DMS79 (cell line): ENCODE measurements at places on chromosomes 4 and X.
A peak's percentile ranks its signal among the peaks of the same experiment; 100 is the strongest.

GRCh38 chr4:68272860-68273259, 27.4 kb upstream of the TMPRSS11B start:
- no peak for DNase-seq

- no peak for DNase-seq
These were observed 684.9 kb upstream of the MAGEB2 start for GRCh38 chrX:29530501-29530900.

GRCh38 chr4:152628128-152628527, 51.7 kb downstream of the TMEM154 start:
- DNase-seq, result no peak

GRCh38 chr4:16269240-16269639, 43.0 kb upstream of the TAPT1 start:
- DNase-seq, result no peak

- peak; percentile 12 for DNase-seq
These were observed 118.5 kb downstream of the PLS3 start for GRCh38 chrX:115679460-115679859.

DNA sequence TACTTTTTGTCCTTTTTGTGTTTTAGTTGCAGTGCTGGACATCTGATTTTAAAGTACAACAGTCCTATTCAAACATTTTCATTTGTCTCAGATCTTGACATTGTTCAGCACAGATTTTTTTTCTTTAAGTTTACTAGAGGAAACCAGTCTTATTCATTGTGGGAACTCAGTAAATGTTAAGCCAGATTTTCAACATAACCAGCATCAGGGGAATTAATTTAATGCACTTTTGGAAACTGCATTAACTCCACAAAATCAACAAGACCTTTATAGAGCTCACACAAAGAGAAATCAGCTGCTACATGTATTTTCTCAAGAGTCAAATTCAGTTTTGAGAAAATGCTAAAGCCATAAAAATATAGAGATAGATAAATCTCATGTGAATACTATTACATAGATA, 9.9 kb downstream of the CPE start:
- no peak for DNase-seq

GRCh38 chrX:78111140-78111931, 7.3 kb downstream of the PGK1 start:
- no peak for DNase-seq

DNA sequence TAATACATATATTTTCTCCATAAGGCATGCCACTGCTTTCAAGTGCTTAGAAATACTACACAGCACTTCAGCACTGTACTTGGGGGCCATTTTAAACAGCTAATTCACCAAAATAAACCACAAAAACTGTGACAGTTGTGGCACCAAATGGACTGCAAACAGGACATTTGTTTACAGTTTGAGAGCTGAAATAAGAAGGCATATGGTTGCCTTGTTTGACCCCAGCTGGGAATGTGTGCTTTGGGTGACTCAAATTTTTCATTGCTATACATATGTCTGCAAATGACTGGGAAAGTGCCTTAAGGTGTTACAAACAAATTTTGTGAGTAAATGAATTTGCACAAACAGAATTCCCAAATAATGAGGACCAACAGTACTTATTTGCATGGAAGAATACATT, 124.2 kb downstream of the BANK1 start:
- DNase-seq, result no peak

GRCh38 chr4:166896254-166896653, 338.0 kb downstream of the SPOCK3 start:
- no peak for DNase-seq

GRCh38 chrX:310621-311155, 7.9 kb downstream of the GTPBP6 start:
- no peak for DNase-seq
